NCI-H1436 (cell line): ENCODE measurements at places on chromosomes 12 and 14.
A peak's percentile ranks its signal among the peaks of the same experiment; 100 is the strongest.

GRCh38 chr14:68759017-68759560 lies 33.8 kb downstream of the ZFP36L1 start:
- no peak for DNase-seq

DNA sequence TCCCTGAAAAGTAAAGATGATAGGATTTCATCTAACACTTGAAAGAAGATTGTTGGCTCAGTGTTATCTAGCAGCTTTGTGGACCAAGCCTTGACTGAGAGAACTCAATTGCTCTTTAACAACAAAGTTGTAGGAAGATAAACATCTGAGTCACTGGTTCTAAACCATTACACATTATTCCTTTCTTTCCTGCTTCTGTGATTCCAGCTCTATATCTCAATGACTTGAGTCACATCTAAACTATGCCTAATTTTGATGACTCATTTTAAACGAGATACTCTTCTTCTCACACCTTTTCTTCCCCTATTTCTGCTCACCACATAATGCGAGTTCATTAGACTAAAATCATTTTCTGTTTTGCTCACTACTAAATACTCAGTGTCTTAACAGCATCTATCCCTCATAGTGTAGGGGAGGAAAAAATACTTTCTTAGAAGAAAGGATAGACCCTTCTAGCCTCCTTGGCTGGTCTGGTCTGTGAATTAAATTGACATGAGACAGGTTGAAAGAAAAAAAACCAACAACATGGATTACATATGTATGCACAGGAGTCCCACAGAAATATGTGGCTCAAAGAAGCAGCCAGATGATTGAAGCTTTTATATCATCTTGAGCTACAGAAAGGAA lies 201.4 kb downstream of the C12orf50 start:
- DNase-seq, result no peak

DNA sequence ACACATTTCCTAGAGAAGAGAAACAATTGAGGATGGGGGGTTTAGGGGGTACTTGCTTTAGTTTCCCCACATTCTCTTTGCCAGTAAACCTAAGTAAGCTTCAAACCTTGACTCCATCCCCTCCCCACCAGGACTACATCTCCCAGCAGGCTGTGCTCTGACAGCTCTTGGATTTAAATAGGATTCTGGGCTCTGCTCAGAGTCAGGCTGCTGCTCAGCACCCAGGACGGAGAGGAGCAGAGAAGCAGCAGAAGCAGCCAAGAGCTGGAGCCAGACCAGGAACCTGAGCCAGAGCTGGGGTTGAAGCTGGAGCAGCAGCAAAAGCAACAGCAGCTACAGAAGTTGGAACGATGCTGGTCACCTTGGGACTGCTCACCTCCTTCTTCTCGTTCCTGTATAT lies 20.6 kb downstream of the RDH12 start:
- peak; percentile 9 for DNase-seq

DNA sequence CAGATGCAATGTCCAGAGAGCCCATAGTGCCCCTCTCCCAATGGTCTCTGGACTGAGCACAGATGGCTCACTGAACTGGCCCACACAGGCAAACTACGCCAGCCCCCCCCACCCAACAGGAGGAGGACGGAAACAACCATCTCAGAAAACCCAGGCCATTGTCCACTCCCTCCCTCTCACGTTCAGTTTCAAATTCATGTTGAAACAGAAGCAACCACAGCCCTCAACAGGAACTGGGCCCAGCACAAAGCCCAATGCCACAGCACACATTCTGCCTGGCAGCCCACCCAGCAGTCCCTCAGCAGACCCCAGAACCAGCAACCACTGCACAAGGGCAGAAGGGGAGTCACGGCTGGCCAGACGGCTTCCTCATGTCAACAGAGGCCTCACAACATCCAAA lies 10.6 kb downstream of the CCDC88C start:
- no peak for DNase-seq

DNA sequence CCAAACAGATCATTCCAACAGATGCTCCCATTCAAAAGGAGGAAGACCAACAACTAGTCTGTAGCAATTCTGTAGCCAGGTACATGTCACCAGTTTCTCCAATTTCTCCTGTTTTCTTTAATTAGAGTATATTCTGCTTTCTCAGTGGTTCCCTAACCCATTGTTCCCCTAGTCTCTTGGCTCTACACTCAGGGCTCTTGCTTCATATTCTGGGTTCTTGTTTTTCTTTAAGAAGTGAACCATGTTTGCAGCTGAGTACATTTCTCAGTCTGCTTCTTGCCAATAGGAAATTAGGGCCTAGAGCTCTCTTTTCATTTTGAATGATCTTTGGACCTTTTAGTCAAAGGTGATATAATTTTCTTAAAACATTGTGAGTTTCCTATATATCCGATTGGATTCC lies 29.4 kb upstream of the STXBP6 start:
- no peak for DNase-seq
